ENCODE measurements at places on chromosomes 5 and 9.

DNA sequence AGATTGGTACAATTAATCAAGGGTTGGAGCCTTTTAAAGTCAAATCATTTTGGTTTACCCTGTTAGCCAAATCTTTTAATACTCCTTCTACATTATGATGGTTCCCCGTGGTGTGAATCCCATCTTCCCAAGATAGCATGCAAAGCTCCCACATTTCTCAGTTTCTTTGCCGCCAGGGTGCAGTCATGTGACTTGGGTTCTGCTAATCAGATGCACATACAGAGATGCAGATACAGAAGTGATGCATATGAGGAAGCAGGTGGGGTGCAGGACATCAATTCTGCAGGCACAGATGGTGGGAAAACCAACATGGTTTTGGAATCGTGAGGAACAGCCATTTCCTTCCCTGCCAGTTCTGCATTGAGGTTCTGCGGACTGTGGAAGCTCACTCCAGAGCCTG is 8.4 kb upstream of the MAST4 start:
- DNase-seq, result no peak

GRCh38 chr5:17405976-17406375 is 92.1 kb upstream of the TAF11L2 start:
- no peak for DNase-seq

DNA sequence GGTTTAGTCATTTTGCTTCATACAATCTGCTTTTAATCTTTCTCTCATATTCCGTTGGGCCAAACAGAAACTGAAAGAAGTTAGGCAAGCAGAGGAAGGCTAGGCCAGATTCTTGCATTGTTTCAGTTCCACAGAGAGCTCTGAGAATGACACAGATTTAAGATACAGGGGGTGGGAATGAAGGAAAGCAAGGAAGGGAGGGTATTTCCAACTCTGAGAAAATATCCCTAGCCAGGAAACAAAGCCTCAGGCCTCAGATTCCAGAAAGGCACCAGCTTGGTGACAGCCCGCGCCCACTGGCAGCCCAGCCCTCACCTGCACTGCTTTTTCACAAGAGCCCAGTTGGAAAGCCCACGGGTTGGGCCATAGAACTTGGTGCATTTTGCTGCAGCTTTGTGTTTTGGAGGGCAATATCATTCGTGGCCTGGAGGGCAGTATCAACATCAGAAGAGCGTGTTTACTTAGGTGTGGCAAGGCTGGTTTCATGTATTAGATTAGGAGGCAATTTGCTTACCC is 63.5 kb downstream of the ENC1 start:
- peak; percentile 58 for DNase-seq

- peak; percentile 51 for DNase-seq
Measured at GRCh38 chr5:16690243-16690852, 73.6 kb upstream of the RETREG1 start.

DNA sequence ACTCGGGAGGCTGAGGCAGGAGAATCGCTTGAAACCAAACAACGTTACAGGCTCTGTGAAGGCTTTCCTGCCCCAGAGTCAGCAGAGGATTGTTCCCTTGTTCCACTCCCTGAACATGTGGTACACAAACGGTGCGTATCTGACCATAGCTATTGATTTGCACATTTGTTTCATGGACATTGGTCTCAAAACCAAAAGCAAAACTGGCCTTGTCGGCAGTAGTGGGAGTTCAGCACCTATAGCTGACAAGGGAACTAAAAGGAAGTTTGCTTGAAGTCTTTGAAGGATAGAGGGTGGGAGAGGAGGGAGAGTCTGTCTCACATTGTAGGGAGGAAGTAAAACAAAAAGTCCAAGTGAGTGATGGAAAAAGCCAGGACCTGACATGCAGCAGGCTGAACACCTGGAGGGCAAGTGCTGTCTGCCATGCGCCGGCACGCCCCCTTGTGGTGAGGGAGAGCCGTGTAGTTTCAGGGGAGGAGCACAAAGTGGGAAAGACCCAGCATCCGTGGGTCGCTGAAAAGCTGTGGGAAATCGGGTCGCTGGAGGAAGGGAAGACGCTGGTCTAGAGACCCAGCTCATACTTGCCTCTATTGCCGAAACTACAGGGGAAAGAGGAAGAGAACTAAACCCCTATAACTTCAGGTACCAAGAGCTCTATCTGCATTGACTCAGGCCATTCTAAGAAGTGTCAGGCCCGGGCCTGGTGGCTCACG is 58.0 kb downstream of the RAD23B start:
- peak; percentile 60 for DNase-seq

- DNase-seq, result no peak
Measured at GRCh38 chr5:172694061-172694460, 53.0 kb downstream of the NEURL1B start.

GRCh38 chr9:21744841-21745240 is 57.6 kb upstream of the MTAP start:
- DNase-seq, result peak; percentile 7

DNA sequence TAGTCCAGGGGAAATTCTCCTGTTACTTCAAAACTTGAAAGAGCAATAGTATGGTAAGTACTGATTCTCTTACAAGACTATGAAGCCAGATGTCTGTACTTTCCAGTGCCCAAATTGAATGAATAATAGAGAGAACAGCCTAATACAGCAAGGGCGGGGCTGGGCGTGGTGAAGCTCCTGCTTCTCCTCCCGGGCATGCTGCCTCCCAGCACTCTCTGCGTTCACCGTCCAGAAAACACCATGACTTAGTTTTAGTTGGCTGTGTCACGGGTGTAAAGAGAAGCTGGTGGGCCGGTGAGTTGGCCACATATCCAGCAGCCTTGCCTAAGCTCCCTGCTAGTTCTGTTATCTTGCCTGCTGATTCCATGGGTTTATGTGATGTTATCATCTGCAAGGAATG is 40.7 kb upstream of the ADAMTS2 start:
- no peak for DNase-seq

DNA sequence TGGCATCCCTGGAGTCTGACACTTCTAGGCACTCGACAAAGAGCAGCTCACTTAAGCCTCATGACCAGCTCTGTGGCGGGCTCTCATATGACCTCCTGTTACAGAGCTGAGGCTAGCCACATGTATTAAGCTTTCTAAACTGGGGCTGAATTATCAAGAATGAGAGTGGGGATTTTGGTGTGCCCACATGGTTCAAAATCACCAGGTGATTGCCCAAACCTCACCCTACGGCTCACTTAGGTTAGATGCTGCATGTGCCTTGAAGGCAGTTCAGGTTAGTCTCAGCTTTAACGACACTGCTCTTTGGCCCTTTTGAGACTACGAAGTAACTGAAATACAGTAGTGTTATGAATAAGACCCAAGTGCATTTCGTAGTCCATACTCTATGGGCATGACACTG is 39.4 kb upstream of the SMIM32 start:
- no peak for DNase-seq

DNA sequence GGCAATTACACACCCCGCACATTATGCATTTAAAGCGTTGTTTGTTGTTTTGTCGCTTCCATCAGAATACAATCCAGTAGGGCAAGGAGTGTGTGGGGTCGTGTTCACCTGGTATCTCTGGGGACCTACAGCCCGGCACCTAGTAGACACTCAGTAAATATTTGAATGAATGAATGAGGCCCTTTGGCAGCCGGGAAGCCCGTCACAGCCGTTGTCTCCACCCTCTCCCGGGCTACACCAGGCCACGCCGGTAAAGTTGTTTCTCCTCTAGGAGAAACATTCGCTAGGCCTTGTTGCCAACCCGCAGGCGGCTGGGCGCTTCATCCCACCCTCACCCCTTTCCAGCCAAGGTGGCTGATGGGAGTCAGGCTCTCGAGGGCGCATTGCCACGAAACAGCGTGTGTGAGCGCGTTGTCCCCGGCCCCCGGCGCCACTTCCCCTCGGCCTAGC is 876 bp upstream of the JAK2 start:
- no peak for DNase-seq

GRCh38 chr5:34928267-34928666 is 1.1 kb upstream of the DNAJC21 start:
- no peak for DNase-seq

- no peak for DNase-seq
Measured at GRCh38 chr5:180637962-180638680, 11.3 kb downstream of the FLT4 start.

GRCh38 chr9:77472646-77473045 is 175.5 kb downstream of the GNA14 start:
- no peak for DNase-seq

DNA sequence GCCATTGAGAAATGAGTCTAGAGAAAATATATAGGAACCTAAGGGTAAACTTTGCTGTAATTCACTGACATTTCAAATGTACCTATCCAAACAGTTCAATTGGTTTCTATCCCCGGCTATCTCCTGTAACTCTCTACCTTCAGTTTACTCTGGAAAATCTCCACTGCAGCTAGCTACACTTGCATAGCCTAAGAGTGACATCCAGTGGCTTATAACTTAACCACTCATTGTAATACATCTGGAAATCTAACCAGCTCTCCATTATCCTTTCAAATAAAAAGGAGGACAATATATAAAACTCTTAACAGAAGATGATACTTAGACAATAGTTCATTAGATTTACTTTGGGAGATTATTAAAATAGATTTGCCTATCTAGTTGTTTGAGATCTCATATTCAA is 35.3 kb upstream of the SPDL1 start:
- peak; percentile 24 for DNase-seq

- DNase-seq, result no peak
Measured at GRCh38 chr5:54717870-54718269, 200.3 kb downstream of the SNX18 start.

GRCh38 chr9:136738960-136739359 is 3.8 kb downstream of the LCN10 start:
- DNase-seq, result no peak

GRCh38 chr9:133148199-133149129 is 15.2 kb downstream of the GBGT1 start:
- peak; percentile 38 for DNase-seq

DNA sequence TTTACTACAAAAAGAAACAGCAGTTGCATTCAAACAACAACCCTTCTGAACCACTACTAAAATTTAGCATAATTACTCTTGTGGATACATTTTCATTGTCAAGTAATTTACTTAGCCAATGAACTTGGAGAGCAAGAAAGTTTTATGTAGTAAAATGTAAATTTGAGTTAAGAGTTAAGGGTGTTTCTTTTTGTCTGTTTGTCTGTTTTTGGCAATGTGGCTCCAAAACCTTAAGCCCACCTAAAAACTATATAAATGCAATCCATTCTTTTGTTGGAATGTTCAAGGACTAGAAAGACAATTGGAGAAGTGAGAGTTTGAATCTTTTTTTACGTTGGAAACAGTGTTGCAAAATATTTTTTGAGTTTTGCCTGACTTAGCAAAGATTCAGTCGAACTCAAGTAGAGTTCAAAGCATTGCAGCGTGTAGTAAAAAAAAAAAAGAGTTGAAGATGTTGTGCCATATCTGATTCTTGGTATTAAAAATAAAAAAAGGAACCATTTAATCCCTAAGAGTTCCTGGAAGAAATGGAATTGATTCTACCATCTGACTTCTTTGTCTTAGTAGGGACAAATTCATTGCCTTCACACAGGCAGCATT is 867 bp downstream of the SYK start:
- DNase-seq, result no peak

- DNase-seq, result no peak
Measured at GRCh38 chr5:147169901-147170300, 64.9 kb upstream of the STK32A start.

DNA sequence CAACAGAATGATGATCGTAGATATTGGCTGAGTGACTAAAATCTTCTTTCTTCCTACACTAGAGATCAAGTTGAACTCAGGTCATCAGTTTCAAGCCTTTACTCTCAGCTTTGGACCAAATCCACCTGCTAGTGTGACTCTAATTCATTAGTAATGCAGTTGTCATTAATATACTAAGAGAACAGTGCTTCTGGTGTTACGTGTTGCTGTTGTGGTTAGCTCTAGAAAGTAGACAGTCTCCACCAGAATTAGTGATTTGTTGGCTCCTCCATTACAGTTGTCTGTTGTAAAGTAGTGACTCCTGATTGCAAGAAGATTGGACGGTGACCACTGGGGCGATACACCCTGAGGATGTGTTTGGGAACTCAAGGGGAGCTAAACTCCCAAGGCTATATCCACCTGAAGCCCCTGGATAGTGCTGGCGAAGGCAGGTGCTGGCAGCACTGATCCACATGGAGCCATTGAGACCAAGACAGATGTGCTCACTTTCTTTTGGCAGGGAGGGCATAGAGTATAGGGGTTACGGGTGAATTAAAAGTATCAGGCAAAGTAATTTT is 3.1 kb downstream of the CAMK4 start:
- no peak for DNase-seq

- DNase-seq, result no peak
Measured at GRCh38 chr9:33908749-33909148, 91.8 kb downstream of the UBE2R2 start.

- no peak for DNase-seq
Measured at GRCh38 chr9:113543296-113543981, 79.9 kb downstream of the RGS3 start.

DNA sequence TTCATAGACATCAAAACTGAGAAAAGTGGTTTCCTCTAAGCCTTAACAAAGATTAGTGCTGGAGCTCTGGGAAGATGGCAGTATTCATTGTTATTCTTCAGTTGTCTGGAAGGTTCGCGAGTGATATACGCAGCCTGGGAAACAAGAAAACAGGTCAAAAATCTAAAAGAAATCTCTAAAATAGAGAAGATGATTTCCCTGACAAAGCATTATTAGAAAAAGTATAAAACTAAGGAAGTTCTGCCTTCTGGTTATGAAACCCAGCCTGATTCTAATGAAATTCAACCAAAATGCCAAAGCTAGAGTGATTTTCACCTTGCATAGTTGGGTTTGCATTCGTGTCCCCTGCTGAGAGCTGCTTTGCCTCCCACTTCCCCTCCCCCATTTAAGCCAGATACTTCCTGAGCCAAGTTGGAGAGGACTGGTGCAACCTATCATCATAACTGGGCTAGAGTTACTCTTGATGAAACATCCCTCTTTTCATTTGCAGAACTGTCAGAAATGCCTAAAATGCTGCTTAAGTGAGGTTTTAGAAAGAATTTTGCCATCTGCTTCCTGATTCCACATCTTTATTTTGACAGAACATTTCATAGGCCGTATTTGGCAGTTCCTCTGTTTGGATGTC is 48.4 kb downstream of the NDFIP1 start:
- no peak for DNase-seq

DNA sequence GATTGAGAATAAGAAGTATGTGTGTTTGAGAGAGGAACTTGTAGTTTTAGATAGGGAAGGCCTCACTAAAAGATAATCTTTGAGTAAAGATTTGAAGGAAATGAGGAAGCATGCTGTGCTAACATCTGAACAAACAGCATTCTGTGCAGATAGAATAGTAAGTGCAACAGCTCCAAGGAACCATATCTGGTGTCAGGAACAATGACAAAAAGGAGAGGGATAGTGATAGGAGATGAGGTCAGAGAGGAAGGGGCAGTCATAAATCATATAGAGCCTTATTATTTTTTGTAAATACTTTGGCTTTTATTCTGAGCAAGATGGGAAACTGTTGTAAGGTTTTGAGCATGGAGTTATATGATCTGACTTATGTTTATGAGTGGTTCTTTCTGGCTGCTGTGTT is 3.8 kb downstream of the MRPL22 start:
- DNase-seq, result no peak

- DNase-seq, result no peak
Measured at GRCh38 chr5:177603631-177604030, 3.7 kb downstream of the B4GALT7 start.

- DNase-seq, result no peak
Measured at GRCh38 chr5:143567583-143568504, 164.4 kb upstream of the NR3C1 start.

- no peak for DNase-seq
Measured at GRCh38 chr9:136079211-136079915, 15.7 kb downstream of the NACC2 start.

Measured in IMR-90 (cell line).